Kidney glomerular epithelial cell (primary cell): ENCODE measurements at places on chromosomes 5 and 9.

- DNase-seq, result no peak
Measured at GRCh38 chr9:79377339-79377855, 194.4 kb upstream of the TLE4 start.

- no peak for DNase-seq
Measured at GRCh38 chr9:116286297-116286696, 132.7 kb downstream of the PAPPA start.

DNA sequence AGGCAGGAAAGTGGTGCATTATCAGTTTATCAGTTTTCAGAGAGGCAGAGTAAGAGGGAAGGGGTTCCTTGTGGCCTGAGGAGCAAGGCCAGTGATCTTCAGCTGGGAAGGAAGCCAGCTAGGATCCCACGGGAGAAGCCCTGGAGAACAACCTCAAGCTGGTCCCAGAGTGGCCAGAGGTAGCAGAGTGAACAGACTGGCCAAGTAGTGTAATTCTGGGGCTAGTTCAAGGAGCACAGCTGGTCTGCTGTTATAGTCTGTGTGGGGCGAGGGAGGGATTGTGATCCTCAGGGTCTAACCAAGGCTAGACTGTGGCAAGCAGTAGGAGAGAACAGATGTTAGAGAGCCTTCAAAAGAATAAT, 164.6 kb downstream of the CARTPT start:
- no peak for DNase-seq

GRCh38 chr5:144108131-144108530, 62.3 kb downstream of the YIPF5 start:
- DNase-seq, result no peak

DNA sequence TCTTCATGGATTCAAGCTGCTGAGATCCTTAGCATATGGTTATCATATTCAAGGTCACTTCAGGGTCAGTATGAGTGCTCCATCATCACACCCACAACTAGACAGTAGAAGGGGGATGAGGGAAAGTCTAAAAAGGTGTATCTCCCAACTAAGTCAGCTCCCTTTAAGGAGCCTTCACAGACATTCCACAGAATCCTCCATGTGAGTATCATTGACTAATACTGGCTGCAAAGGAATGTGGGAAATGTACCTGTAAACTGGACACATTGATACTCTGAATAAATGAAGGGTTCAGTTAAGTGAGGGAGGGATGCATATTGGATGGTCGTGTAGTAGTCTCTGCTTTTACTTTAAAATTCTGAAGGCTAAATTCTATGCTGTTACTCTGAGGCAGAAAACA, 330.7 kb downstream of the LRRC70 start:
- DNase-seq, result peak; percentile 49

GRCh38 chr5:133820507-133820906, 147.9 kb downstream of the C5orf15 start:
- DNase-seq, result no peak
